SIG-M5 (cell line): ENCODE measurements at places on chromosomes 12 and 14.
A peak's percentile ranks its signal among the peaks of the same experiment; 100 is the strongest.

- DNase-seq = peak; percentile 59
Observed at GRCh38 chr14:89504602-89505313, 87.7 kb upstream of the FOXN3 start.

DNA sequence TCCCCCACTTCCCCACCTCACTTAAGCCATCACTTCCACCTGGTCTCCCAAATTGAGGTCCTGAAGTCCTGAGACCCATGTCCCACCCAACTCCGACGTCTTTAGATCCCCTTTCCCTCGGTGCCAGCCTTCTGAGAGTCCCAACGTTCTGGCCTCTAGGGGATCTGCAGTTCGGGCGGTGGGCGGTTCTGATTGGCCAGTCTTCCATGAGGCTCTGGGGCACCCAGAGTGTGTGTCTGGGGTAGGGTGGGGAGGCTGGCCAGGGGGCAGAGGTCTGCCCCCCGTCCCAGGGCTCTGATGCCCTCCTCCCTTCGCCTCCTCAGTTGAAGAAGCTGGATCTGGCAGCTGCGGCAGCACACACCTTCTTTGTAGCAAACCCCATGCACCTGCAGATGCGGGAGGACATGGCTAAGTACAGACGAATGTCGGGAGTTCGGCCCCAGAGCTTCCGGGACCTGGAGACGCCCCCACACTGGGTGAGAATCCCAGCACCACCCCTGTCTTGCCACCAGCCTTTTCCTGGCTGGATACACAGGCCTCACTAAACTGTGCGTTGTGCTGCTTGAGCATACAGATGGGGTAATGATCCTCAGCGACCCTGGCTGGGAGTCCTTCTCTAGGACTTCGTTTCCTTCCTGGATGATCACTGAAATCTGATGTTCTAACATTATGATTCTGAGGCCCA, 1.5 kb downstream of the P3H3 start:
- no peak for DNase-seq

GRCh38 chr14:106210650-106211049, 684.3 kb downstream of the TMEM121 start:
- no peak for DNase-seq

- no peak for DNase-seq
Observed at GRCh38 chr12:47750229-47750798, 8.4 kb downstream of the RAPGEF3 start.

GRCh38 chr12:40137252-40137651, 31.4 kb upstream of the SLC2A13 start:
- DNase-seq = no peak

- DNase-seq = no peak
Observed at GRCh38 chr12:41936333-41936732, 208.3 kb downstream of the GXYLT1 start.

- DNase-seq = no peak
Observed at GRCh38 chr14:33352821-33353220, 414.1 kb downstream of the NPAS3 start.

DNA sequence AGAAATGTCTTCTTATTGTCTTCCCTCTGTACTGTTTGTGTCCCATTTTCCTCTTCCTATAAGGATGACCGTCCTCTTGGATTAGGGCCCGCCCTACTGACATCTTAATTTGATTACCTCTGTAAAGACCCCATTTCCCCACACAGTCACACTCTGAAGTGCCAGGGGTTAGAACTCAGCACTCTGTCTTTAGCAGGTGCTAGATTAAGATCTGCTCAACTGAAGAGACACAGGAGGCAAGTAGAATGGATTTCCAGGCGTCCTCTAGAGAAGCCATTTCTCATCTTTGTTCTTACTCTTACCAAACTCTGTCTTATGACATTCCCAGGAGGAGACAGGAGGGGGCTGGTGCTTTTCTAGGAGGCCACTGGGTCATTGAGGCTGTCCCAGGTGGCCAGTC, 50.8 kb downstream of the VCPKMT start:
- no peak for DNase-seq

DNA sequence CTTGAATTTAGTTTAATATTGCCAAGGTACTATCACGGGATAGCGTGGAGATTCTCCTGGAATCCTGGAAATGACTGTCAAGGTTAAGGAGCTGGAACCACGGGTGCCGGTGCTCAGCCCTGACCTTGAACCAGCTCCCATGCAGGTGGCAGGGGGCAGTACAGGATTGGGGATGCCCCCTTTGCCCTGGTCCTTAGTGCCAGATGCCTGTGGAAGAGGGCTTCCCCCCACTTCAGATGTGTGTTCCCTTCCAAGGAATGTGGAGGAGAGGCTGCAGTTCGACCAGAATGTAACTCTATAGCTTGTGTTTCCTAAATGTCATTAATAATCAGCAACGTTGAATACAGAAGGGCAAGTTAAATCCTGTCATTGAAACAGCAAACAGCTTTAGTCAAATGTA, 258.9 kb downstream of the VRK1 start:
- DNase-seq = no peak

DNA sequence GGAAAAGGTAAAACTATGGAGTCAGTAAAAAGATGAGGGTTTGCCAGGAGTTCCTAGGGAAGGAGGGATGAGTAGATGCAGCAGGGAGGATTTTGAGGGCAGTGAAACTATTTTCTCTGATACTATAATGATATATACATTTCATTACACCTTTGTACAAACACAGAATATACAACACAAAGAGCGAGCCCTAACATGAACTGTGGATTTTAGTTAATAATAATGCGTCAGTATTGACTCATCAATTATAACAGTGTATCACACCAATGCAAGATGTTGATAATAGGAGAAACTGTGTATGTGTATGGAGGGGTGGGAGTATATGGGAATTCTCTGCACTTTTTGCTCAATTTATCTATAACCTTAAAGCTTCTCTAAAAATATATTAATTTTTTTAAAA, 404.3 kb upstream of the NOVA1 start:
- no peak for DNase-seq

- no peak for DNase-seq
Observed at GRCh38 chr12:17235996-17236395, 630.0 kb upstream of the LMO3 start.

- DNase-seq = no peak
Observed at GRCh38 chr12:9344541-9344940, 136.3 kb upstream of the PZP start.

- no peak for DNase-seq
Observed at GRCh38 chr12:64706857-64707256, 52.3 kb downstream of the GNS start.

GRCh38 chr12:67475725-67476124, 172.8 kb upstream of the DYRK2 start:
- no peak for DNase-seq

GRCh38 chr12:96084624-96085023, 49.2 kb upstream of the LTA4H start:
- no peak for DNase-seq

- DNase-seq = no peak
Observed at GRCh38 chr12:47982311-47982710, 18.9 kb downstream of the TMEM106C start.

GRCh38 chr12:69833696-69834095, 8.7 kb downstream of the MYRFL start:
- no peak for DNase-seq

- DNase-seq = no peak
Observed at GRCh38 chr14:70188322-70188658, 461 bp downstream of the SLC8A3 start.

GRCh38 chr14:36844443-36845195, 183.0 kb downstream of the PAX9 start:
- no peak for DNase-seq

DNA sequence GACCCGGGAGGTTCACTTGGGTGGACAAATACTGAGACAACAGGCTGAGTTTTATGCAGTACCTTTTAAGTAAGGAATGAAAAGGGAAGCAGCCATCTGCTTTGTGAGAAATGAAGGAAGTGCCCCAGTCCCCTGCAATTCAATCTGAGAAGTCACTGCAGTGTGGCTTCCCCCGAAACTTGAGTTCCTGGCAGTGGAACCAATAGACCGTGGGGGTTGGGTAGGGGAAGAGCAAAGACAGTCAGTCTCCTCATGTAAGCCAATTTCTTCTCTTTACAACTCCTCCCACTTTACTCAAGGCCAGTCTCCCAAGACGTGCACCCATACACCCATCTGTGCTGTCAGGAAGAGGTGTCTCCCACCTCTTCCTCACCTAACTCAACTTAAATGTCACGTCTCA, 206.5 kb downstream of the BCAT1 start:
- no peak for DNase-seq

- DNase-seq = no peak
Observed at GRCh38 chr12:68831272-68831671, 23.3 kb downstream of the MDM2 start.

DNA sequence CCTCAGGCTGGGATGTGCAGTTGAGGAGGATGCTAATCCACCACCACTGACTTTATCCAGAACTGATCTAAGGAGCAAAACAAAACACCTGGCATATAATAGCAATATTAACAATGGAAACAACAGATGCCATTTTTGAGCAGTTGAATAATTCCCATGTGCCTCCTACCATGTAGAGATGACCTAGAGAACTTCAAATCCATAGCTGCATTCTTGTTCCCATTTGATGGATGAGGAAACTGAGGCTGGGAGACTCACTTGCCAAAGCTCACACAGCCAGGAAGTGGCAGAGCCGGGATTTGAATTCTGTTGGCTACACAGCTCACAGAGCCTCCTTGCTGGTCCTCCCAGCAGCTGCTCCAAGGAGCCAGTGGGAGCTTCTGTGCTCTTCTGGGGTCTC, 155.8 kb upstream of the MYL2 start:
- no peak for DNase-seq

GRCh38 chr14:20438664-20439063, 2.7 kb upstream of the KLHL33 start:
- no peak for DNase-seq

DNA sequence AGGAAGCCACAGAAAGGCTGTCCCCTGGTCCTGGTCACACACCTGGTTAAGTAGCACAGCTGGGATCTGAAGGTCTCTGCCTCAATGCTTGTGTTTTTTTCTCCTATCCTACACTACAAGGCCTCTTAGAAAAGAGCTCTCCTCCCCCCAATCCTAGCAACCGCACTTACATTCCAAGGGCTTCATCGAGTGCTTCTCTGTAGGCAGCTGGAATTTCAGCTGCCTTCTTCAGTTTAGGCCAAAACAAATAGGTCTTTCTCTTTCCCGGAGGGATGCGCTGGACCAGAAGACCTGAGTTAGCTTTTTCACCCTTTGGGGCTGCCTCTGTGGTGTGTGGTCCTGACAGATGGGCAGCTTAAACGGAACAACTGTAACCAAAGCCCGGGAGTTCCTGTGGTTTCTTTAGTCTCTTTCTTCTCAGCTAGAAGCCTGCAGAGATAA, 109.7 kb downstream of the GPATCH2L start:
- DNase-seq = no peak

- no peak for DNase-seq
Observed at GRCh38 chr12:49279706-49280159, 14.9 kb downstream of the TUBA1C start.

- DNase-seq = no peak
Observed at GRCh38 chr14:56118611-56119181, 485 bp downstream of the PELI2 start.
